AG20443 (cell line): ENCODE measurements at places on chromosomes 3 and 15.

DNA sequence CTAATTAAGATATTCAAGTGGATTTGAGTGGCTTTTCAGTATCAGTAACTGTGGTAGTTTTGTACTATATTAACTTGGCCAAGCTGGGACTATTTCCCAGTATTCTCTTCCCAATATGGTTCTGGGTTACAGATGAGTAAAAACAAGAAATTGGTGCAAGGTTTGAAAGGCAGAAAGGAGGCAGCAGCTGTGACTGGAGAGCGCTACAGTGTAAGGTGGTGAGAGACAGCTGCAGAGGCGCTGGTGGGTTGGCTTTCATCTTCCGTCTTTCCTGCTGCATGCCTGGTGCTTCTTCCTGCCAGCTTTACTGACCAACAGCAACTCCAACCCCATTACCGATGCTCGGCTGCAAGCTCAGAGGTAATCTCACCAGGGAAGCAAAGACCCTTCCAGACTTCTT is 9.8 kb downstream of the DPH3 start:
- DNase-seq: no peak

DNA sequence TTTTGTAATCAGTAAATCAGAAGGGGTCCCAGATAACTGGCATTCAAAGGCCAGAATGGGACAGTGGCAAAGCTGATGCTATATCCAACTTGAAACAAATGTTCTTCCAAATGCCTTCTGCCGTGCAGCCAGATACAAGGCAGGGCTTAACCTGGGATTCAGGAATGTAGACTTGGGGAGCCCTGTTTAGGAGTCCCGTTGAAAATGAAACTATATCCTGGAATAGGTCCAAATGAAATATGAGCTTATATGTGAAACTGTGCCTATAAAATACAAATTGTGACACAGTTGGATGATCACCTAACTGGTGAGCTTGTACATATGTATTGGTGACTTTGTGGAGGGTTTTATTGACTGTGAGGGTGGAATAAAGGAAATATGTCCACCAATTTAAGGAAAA is 28.7 kb downstream of the FRMD4B start:
- no peak for DNase-seq

- DNase-seq: no peak
Observed at GRCh38 chr3:57948080-57948671, 60.0 kb upstream of the FLNB start.

- DNase-seq: no peak
Observed at GRCh38 chr3:52086976-52087663, 30.7 kb upstream of the DUSP7 start.

GRCh38 chr15:65695081-65695480 is 73.3 kb downstream of the SLC24A1 start:
- DNase-seq: no peak

GRCh38 chr3:69425249-69425648 is 39.4 kb upstream of the FRMD4B start:
- peak; percentile 43 for DNase-seq

DNA sequence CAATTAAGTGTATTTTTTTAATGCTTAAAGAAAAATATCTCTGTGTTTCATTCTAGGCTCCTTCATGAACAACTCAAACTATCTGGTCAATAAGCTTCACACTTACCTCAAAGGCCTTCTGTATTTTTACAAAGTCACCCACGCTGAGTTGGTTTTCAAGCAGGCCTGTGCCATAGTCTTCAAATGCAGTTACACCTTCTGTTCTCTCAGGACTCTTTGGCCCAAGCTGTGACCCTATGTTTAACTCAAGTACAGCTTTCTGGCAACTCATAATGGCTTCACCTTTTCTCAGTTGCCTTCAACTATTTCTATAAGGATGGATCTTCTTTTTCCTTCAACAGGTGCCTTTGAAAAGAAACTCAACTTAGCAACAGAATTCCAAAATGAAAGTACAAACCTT is 587 bp downstream of the WDR49 start:
- no peak for DNase-seq

DNA sequence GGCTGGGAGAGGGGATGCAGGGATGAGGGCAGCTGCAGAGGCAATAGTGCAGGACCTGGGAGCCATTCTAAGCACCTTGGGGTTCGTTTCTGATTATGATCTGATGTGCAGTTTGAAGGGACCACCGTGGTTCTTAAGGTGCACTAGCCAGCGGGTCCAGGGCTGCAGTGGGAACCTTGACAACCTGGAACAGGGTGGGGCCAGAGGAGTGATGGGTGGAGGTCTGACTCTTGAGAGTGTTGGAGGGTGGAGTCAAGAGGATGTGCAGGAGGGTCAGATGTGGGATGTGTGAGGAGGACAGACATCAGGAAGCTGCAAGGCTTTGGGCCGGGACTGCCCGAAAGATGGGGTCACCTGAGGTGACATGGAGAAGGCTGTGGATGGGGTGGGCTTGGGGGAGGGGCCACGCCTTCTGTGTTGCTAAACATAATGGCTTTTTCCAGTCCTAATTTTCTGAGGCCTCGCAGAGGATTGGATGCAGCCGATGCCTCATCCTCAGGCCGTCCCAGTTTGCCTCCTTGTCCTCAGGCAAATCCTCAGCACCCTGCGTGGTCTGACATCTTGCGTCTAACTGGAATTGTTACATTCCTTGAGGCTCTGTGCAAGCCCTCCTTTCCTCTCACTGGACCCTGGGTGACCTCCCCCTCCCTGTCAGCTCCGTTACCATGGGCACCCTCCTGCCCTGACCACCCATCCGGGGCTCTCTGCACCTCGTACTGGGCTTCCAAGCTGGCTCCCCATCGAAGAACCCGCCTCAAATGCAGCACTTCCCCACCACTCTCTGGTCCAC is 61.4 kb upstream of the TRPM1 start:
- DNase-seq: peak; percentile 6

DNA sequence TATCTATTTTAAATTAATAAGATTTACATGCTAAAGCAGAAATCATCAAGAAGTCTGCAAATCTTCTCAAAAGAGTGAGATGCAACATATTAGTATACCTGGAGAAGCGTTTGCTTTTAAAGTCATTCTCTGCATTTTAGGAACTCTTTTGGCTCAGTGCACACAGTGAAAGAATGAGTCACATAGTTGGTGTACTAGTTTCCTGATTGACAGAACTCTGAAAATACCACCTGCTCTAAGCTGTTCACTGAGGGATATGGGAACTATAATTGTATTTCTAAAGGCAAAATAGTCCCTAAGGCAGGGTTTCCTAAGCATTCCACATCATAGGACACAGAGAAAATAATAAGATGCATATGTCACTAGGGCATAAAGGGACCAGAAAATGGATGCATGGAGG is 838.5 kb downstream of the DIPK2A start:
- no peak for DNase-seq

DNA sequence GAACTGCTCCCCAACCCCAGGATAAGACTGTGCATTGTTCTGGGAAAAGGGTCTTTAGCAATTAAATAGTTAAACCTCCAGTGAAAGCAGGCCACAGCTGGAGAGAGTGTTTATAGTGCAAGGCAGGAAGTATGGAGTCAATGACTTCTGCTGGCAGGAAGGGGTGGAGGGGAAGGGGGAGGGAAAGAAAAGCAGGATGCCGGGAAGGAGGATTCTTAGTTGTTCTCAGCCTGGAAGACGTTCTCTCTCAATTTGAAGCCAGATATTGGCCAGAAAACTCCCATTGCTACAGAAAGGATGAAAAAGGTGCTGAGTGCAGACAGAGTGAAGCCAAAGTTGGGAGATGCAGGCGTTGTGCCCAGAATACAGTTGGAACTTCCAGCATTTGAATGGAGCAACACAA is 35.7 kb upstream of the ACTL6A start:
- DNase-seq: peak; percentile 59

DNA sequence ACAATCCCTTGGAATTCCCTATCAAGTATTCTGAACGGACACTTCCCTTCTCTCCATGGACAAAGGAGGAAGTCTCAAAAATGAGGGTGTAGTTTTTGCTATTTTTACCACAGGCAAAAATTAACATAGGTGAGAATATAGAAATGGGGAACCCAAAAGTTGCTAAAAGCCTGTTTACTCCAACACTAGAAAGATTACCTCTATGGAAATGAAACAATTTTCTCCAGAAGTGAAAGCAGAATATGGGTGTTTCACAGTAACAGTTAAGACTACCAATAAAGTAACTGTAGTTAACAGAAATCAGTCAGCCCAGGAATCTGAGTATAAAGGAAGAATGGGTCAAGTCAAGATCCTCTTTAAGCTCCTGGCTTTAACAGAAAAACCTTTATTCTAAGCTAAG is 9.3 kb downstream of the TRA2B start:
- no peak for DNase-seq

DNA sequence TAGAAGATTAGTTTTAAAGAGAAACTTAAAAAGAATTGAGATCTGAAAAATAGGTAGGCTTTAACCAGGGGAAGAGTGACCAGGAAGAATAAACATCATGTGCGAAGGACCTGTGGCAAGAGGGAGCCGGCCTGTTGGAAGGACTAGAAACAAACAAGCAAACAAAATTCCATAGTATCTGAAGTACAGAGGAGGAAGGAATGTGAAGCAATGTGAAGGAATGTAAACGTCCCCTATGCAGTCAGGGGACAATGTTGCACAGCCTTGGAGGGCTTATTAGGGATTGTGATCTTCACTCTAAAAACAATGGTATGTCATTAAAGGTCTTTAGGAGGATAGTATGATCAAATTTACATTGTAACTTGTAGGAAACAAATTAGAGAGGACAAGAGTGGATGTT is 84.4 kb upstream of the PLCL2 start:
- no peak for DNase-seq

GRCh38 chr3:123105201-123106189 is 38.7 kb downstream of the PDIA5 start:
- DNase-seq: no peak

GRCh38 chr3:30520699-30521098 is 85.7 kb upstream of the TGFBR2 start:
- DNase-seq: no peak
